ENCODE measurements at places on chromosomes 5 and 9.
A peak's percentile ranks its signal among the peaks of the same experiment; 100 is the strongest.

GRCh38 chr5:53783624-53784228, 223.3 kb downstream of the NDUFS4 start:
- DNase-seq: no peak
- H3K27ac ChIP-seq: no peak overlapping the region
- H3K27me3 ChIP-seq: no peaks in the 10 kb centered on the region
- H3K36me3 ChIP-seq: peaks cover 9% of the 10 kb centered on the region
- no peak overlapping the region for H3K4me3 ChIP-seq

DNA sequence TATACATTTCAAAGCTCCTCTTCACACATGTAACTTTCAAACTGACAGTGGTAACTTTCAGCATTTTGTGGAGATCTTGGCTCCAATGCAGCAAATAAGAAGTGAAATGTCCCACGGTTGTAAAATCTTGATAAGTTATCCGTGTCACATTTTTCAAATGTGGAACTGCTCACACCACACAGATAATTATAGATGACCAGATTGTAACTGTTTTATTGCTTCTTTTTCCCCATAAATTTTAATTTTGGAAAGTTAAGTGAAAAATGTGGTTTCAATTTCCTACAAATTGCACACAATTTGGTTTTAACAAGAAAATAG, 347.1 kb downstream of the EBF1 start:
- no peaks in the 10 kb centered on the region for H3K4me1 ChIP-seq
- H3K27me3 ChIP-seq: peaks cover 21% of the 10 kb centered on the region
- H3K4me3 ChIP-seq: no peak overlapping the region
- no peak for DNase-seq

DNA sequence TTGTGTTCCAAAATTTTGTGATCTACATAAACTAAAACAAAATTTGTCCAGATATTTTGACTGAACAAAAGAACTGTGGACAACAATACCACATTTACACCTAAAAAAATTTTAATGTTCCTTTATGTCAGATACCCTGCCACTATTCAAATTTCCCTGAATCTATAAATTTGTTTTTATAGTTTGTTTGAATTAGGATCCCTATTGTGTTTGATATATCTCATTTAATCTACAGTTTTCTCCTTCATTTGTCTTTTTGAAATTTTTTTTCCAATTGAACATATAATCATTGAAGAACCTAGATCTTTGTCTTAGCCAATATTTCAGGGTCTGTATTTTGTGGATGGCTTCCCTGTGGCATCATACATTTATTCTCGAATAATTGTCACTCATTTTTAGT, 5.7 kb downstream of the AGGF1 start:
- H3K27me3 ChIP-seq: no peaks in the 10 kb centered on the region
- H3K4me1 ChIP-seq: peaks cover 19% of the 10 kb centered on the region
- H3K36me3 ChIP-seq: peaks cover 28% of the 10 kb centered on the region
- H3K4me3 ChIP-seq: no peak overlapping the region

DNA sequence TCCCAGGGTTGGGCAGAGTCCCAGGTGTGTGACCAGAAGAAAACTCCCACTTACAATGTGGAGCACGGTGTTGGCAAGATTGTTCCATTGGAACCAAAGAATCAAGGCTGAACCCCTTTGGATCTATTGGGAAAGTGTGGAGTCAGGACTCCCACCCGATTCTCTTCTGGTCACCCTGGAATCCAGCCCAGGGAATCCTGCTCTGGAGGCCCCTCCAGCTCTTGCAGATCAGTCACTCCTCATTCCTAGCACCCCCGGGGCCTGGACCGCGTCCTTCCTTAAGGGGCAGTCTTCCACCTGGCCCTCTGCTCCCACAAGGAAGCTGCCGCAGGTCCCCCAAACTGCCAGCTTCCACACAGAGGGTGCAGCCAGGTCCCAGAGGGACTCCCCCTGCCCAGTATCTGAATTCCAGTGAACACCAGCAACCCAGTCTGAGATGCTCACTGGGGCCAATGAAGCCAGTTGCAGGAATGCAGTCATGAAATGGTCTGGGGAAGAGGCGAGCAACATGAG, 170.1 kb downstream of the GADD45G start:
- H3K27me3 ChIP-seq: peaks cover 26% of the 10 kb centered on the region
- H3K4me3 ChIP-seq: no peak overlapping the region
- no peak for DNase-seq
- no peaks in the 10 kb centered on the region for H3K36me3 ChIP-seq
- H3K4me1 ChIP-seq: peaks cover 26% of the 10 kb centered on the region

DNA sequence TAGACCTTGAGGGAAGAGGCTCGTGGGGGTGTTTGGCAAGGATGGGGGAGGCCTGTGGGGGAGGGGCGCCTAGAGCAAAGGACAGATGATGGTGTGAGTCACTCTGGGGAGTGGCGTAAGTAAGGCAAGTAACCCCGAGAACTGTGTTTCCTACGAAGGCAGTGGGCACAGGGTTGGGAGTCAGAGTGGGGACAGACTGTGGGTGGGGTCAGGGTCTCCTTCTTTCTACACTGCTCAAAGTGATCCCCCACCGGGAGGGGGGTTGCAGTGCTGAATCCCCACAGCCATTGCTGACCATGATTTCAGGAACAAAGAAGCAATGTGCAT, 136.8 kb downstream of the TENT4A start:
- H3K4me1 ChIP-seq: no peaks in the 10 kb centered on the region
- no peak overlapping the region for H3K27ac ChIP-seq
- H3K36me3 ChIP-seq: peaks cover 1% of the 10 kb centered on the region
- no peaks in the 10 kb centered on the region for H3K27me3 ChIP-seq
- no peak for DNase-seq

DNA sequence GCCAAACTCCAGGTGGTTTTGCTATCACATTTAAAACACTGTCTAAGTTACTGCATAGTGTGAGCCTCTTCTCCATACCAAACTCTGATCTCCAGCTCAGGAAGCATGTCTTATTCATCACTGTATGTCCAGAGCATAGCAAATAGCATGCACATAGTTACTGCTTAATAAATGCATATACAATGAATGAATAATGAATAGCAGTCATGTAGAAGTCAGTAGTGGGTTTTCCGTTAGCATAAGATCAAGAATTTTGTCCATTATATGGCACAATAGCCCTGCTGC, 329.4 kb downstream of the ARRDC3 start:
- H3K27me3 ChIP-seq: no peaks in the 10 kb centered on the region
- H3K36me3 ChIP-seq: peaks cover 5% of the 10 kb centered on the region
- no peak overlapping the region for H3K4me3 ChIP-seq
- no peak overlapping the region for H3K27ac ChIP-seq
- H3K4me1 ChIP-seq: peaks cover 23% of the 10 kb centered on the region
- DNase-seq: no peak

DNA sequence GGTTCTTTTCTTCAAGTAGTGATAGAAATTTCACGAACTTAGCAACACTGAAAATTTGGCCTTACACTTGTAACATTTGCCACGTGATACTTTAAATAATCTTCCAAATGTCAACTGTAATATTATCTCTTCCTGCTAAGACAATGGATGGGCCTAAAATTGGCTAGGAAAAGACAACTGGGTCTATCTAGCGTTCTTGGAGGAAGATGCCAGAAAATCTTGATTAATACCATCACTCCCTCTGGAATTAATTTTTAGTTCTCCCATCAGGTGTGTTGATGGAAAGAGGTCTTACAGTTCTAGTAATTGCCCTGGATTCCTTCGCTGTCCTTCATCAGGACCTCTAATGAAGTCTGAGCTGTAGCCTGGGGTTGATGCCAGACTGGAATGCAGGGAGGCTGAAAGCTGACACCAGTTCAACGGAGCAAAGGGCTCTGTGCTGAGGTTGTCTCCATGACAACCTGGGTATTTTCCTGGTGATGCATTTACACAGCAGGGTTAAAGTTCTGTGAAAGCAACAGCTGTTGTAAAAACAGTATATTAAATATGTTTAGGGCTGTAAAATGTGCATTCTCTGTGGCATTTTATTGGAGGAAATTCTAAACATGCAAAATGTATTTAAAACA, 92.3 kb downstream of the GAS1 start:
- H3K4me3 ChIP-seq: no peak overlapping the region
- H3K27me3 ChIP-seq: no peaks in the 10 kb centered on the region
- DNase-seq: peak; percentile 49
- H3K36me3 ChIP-seq: peaks cover 7% of the 10 kb centered on the region
- H3K27ac ChIP-seq: peak overlapping the region; percentile 22

GRCh38 chr5:107602896-107603295, 67.8 kb downstream of the EFNA5 start:
- H3K27ac ChIP-seq: peak overlapping the region; percentile 47
- peaks cover 62% of the 10 kb centered on the region for H3K4me1 ChIP-seq
- no peaks in the 10 kb centered on the region for H3K27me3 ChIP-seq
- no peak overlapping the region for H3K4me3 ChIP-seq

DNA sequence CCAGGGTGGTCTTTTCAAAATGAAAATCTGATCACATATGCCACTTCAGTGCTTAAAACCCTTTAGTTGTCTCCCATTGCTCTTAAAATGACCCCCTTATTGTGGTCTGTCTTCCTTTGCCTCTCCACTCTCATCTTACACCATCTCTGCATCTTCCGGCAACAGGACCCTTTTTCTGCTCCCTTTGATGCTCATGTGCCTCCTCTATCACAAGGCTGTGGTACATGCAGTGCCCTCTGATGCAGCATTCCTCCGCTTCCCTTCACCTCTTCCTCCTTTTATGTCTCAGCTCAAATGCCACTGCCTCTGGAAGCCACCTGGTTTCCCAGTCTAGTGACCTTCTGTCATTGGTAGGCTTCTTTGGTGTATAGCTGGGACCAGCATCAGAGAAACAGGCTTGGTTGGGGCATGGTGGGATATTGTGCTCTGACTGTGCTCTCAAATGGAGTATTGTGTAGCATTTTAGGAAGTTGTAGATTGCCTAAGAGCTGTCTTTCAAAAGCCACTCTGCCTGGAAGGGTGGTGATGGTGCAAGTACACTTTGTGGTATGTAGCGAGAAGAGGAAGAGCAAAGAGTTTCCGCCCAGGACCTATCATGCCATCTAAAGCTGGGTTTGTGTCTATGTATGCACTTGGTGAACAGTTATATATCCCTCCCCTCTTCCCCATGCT, 28.1 kb downstream of the ARHGAP26 start:
- H3K4me3 ChIP-seq: no peak overlapping the region
- H3K4me1 ChIP-seq: peaks cover 7% of the 10 kb centered on the region
- H3K27ac ChIP-seq: no peak overlapping the region
- DNase-seq: no peak

DNA sequence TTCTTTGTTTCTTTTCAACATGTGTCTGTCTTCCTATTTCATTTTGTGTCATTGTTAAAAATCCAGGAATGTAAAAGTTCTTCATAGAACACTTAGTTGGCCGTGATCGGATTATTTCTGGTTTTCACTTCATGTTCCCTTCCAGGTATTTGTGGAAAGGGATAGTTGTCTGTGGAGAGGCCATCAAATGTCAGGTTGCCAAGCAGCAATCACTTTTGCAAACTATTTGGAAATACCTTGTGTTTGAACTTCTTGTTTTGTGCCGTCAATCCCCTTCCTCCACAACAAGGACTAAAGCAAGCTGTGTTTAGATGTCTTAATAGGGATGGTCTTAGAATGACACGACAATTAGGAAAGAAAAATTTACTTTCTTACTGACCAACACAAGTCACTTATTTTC, 116.9 kb upstream of the MPDZ start:
- no peaks in the 10 kb centered on the region for H3K27me3 ChIP-seq
- H3K4me3 ChIP-seq: no peak overlapping the region
- peaks cover 28% of the 10 kb centered on the region for H3K4me1 ChIP-seq
- H3K36me3 ChIP-seq: peaks cover 10% of the 10 kb centered on the region
- H3K27ac ChIP-seq: peak overlapping the region; percentile 35

GRCh38 chr9:132182314-132183091, 20.6 kb downstream of the NTNG2 start:
- peaks cover 35% of the 10 kb centered on the region for H3K4me1 ChIP-seq
- H3K27me3 ChIP-seq: peaks cover 62% of the 10 kb centered on the region
- H3K4me3 ChIP-seq: no peak overlapping the region
- DNase-seq: no peak

DNA sequence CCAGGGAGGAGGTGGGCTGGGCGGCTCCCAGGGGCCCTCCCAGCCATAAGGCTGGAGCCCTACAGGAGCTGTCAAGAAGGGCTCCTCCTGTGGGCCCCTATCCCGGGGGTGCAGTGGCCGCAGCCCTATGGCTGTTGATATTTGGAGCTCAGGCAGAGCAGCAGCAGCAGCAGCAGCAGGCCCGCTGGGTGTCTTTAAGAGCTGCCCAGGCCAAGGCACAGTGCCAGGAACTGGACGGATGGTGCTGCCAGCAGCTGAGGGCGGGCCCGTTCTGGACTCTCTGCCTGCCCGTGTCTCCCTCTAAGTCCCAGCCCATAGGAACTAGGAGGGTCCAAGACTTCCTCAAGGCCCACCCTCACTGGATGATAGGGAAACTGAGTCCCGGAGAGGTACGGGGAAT, 3.6 kb downstream of the AK1 start:
- no peak overlapping the region for H3K27ac ChIP-seq
- no peaks in the 10 kb centered on the region for H3K27me3 ChIP-seq
- DNase-seq: no peak
- peaks cover 19% of the 10 kb centered on the region for H3K4me1 ChIP-seq
- H3K4me3 ChIP-seq: no peak overlapping the region

DNA sequence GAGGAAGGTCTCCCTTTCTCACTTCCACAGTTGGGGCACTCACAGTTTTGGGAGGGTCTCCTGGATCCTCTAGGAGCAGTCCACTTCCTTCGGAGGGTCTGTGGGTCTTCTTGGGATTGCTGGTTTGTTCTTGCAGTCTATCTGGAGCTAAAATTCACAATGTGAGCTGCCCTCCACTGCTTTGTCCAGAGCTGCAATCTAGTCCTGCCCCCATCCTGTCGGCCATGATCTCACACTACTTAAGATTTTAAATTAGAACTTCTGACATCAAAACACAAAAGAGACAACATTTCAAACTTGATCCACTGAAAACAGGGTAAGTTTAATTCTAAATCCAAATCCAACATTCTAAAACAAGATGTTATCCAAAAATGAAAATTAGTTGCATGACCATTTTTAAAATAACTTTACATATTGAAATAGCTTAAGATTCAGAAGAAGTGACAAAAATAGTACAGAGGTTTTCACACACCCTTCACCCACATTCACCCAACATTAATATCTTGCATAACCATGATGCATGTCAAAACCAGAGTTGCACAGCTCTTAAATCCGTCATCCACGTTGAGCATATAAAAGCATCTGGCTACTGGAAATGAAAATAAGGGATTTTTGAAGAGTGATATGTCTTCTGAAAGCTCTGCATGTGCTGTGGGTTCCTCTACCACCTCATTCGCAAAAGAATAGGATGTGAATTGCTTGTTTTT, 113.7 kb upstream of the EPB41L4A start:
- H3K27ac ChIP-seq: no peak overlapping the region
- H3K27me3 ChIP-seq: no peaks in the 10 kb centered on the region
- no peak overlapping the region for H3K4me3 ChIP-seq
- peaks cover 3% of the 10 kb centered on the region for H3K4me1 ChIP-seq
- no peak for DNase-seq

DNA sequence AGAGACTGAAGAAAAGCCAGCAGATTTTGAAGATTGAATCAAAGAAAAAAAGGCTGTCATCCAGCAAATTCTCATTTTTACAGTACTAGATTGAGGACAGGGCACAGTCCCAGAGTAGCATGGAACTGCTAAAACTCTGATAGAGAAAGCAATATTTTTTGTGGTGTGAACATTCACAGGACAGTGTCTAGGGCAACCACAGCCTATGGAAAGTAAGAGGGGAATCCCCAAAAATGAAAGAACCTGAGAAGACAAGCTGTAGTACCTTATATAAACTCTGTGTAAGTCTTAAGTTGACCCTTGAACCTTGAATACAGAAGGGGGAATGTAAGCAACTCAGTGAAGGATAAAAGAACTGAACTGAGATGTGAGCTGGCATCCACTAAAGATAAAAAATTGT, 540.3 kb downstream of the HINT1 start:
- no peak overlapping the region for H3K27ac ChIP-seq
- H3K27me3 ChIP-seq: no peaks in the 10 kb centered on the region
- H3K36me3 ChIP-seq: no peaks in the 10 kb centered on the region
- H3K4me1 ChIP-seq: no peaks in the 10 kb centered on the region

All from mesothelial cell of epicardium (in vitro differentiated cells).